Activated CD4-positive, CD25-positive, alpha-beta regulatory T cell (primary cell): ENCODE measurements at places on chromosomes 12 and 14.
A peak's percentile ranks its signal among the peaks of the same experiment; 100 is the strongest.

GRCh38 chr12:67484791-67485480 lies 163.6 kb upstream of the DYRK2 start:
- no peak for DNase-seq

DNA sequence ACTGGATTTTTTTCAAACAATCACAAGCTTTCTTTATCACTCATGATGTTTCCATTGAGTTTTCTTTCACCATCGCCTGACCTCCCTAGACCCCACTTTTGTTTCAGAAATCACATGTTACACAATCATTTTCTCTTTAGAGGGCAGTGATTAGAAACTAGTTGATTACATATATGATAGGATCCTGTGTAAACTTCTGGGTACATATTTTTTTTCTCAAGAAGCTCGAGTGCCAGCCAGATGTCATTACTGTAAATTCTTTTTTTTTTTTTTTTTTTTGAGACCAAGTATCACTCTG lies 62.4 kb upstream of the PSMA6 start:
- no peak for DNase-seq

DNA sequence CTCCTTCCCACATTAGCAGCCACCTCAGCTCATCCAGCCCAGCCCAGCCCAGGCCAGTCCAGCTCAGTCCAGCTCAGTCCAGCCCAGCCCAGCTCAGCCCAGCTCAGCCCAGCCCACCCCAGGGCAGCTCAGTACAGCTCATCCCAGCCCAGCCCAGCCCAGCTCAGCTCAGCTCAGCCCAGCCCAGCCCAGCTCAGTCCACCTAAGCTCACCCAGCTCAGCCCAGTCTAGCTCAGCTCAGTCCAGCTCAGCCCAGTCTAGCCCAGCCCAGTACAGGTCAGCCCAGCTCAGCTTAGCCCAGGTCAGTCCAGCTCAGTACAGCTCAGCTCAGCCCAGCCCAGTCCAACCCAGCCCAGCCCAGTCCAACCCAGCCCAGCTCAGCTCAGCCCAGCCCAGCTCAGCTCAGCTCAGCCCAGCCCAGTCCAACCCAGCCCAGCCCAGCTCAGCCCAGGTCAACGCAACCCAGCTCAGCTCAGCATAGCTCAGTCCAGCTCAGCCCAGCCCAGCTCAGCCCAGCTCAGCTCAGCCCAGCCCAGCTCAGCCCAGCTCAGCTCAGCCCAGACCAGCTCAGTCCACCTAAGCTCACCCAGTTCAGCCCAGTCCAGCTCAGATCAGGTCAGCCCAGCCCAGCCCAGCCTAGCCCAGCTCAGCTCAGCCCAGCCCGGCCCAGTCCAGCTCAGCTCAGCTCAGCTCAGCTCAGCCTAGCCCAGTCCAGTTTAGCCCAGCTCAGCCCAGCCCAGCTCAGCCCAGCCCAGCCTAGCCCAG lies 63.0 kb downstream of the TMEM121 start:
- no peak for DNase-seq

DNA sequence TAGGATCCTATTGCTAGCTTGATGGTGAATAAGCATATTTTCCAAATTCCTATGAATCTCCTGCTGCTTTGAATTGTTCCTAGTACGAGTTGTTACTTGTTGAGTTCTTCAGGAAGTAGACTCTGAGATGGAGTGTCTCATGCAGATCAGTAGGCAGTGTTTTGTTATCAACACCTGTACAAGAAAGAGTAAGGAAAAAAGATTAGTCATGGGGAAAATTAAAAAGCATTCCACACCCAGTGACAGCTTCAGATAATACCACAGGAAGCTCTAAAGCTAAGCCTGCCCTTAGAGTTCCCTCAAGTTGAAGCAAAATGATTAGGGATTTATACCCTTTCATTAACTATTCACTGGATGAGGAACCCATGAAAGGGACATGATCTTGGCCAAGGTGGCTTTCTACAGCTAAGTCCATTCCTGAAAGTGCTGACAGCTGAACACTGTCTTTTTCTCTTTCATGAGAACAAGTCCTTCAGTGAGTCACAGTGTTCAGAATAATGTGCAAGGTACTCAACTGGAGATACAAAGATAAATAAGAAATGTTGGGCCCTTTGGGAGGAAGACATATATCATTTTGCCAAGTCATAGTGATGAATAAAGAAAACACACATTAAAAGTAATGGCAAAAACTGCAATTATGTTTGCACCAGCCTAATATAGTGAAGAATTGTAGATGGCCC lies 49.1 kb downstream of the CCER1 start:
- DNase-seq = no peak

DNA sequence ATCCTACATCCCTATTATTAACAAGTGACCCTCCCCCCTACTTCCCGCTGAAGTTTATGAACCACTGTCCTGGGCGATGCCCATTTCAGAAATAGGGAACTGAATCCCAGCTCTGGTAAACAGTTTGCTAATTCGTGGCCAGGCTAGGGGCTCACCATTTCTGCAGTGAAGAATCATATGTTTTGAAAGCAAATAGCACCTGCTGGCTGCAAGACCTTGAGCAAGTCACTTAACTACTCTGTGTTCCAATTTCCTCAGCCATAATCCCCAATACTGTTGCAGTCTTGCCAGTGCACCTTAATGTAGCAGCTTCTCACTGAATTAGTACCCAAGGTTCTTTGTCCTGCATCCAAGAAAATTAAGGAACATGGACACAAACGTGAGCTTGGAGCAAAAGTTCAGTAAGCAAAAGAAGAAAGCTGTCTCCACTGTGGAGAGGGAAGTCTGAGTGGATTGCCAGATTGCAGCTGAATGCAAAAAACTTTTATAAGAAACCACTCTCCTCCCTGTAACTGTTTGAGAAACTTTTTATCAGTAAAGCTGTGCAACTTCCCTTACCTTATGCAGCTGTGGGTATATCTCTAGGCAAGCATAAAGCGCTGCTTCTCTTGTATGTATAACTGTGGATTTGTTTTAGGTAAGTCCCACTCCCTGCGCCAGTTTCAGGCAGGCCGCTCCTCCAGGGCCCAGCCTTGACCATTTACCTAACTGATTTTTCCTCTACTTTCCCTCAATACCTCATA lies 824 bp downstream of the OAS1 start:
- no peak for DNase-seq

GRCh38 chr12:96061864-96062453 lies 26.6 kb upstream of the LTA4H start:
- peak; percentile 29 for DNase-seq

GRCh38 chr12:88935856-88936255 lies 355.6 kb upstream of the KITLG start:
- no peak for DNase-seq

DNA sequence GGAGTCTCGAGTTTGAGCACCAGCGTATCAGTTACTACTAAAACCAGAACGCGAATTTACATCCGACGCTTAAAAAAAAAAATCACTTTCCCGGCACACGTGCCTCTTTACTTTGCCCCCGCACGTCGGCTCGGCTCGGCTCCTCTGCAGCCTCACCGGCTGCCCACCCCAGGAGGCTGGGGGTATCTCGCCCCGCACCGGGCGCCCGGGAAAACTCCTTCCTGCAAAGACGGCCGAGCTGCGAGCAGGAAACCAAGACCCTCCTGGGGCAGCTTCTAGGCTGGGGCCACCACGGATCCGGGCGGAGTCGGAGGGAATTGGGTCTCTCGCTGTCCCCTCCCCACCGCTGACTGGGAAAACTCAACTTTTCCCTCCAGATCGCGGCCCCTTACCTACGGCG lies 610 bp downstream of the VSIG10 start:
- no peak for DNase-seq

DNA sequence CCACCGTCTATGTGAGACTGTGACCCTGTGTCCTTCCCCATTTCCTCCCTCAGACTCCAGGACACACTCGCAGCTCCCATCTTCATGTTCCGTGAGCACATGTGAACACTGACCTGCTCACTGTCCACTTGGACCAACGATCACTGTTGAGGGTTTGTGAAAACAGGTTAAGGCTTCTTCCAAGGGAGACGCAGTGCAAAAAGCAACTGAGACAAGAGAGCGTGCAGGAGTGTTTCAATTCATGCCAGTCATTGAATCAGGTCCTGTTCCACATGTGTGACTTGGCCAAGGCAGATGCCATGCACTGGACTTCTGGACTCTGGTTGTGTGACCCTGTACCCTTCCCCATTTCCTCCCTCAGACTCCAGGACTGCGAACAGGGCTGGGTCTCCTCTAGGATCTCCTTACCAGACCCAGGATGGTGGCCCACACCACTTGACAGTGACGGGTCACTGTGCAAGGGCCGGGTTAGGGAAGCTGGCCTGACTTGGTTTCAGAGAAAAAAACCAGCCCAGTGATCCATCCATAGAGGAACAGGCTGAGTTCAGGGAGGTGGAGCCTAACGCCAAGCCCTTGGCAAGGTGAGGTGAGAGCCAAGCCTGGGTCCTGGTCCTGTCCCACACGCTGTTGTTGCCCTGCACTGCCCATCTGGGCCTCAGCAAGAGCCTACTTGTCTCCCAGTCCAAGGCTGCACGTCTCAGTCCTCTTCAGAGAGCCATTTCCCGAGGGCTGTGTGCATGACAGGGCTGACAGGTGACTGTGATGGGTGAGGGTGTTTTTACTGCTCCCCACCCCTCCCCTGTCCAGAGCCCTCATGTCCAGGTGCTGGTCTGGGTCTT lies 5.7 kb upstream of the KRT5 start:
- no peak for DNase-seq

GRCh38 chr12:120689397-120690082 lies 2.6 kb downstream of the MLEC start:
- no peak for DNase-seq

DNA sequence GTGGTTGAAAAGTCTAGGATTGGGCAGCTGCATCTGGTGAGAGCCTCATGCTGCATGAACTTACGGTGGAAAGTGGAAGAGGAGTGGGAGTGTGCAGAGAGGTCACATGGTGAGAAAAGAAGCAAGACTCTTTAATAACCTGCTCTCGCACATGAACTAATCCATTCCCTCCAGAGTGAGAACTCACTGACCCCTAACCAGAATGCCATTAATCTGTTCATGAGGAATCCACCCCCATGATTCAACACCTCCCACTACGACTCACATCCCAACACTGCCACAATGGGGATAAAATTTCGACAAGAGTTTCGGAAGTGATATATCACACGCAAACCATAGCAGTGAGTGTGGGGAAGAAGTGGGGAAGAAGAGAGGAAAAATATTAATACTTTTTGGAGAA lies 377.4 kb downstream of the NAV3 start:
- no peak for DNase-seq

- DNase-seq = peak; percentile 9
These were observed 43.8 kb downstream of the CCNK start for GRCh38 chr14:99524804-99525698.

- no peak for DNase-seq
These were observed 196.7 kb upstream of the PELI2 start for GRCh38 chr14:55921511-55921910.

DNA sequence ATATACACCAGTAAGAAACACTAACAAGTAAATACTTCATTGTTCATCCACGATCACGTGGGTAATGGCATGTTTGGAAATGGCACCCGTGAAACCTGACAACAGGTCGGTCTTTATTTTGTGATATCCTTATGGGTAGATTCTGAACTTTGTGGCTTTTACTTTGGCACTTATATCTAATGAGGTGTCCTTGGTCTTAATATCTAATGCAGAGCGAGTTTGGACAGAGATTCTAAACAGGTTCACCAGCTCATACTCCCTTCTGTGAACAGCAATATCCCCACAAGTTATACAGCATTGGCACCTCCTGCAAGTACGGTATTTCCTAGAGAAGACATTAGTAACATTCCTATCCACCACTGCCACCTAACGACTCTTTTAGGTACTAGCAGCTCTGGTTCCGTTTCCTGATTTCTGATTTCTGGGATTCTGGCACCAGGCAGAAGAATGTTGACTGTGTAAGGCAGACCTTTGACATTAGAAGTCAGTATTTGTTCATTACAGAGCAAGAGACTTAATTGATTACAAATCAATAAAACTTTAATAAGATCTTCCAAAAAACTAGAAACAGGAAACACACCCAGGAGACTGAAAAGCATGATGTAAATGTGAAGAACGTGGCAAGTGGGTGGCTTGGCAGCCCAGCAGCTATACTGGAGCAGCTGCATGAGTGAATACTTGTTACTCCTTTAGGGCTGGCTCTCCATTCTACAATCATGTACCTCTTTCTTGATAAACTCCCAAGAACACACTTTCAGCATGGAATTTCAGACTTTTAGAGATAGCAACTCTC lies 2.5 kb downstream of the ANG start:
- no peak for DNase-seq

- no peak for DNase-seq
These were observed 135.6 kb downstream of the SLC25A21 start for GRCh38 chr14:37036669-37037341.

GRCh38 chr12:80373666-80374065 lies 70.4 kb upstream of the PTPRQ start:
- DNase-seq = no peak

DNA sequence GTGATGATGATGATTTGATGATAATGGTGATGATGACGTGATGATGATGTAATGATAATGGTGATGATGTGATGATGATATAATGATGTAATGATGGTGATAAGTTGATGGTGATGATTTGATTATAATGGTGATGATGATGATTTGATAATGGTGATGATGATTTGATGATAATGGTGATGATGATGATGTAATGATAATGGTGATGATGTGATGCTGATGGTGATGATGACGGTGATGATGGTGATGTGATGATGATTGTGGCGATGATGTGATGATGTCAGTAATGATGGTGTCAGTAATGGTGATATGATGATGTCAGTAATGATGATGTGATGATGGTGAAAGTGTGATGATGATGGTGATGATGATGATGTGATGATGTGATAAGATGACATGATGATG lies 613.4 kb downstream of the AACS start:
- no peak for DNase-seq

GRCh38 chr14:79834868-79835267 lies 376.4 kb downstream of the DIO2 start:
- no peak for DNase-seq

- DNase-seq = no peak
These were observed 3.8 kb upstream of the HIF1A start for GRCh38 chr14:61691495-61691894.

GRCh38 chr14:98937712-98938505 lies 334.1 kb downstream of the BCL11B start:
- DNase-seq = no peak

DNA sequence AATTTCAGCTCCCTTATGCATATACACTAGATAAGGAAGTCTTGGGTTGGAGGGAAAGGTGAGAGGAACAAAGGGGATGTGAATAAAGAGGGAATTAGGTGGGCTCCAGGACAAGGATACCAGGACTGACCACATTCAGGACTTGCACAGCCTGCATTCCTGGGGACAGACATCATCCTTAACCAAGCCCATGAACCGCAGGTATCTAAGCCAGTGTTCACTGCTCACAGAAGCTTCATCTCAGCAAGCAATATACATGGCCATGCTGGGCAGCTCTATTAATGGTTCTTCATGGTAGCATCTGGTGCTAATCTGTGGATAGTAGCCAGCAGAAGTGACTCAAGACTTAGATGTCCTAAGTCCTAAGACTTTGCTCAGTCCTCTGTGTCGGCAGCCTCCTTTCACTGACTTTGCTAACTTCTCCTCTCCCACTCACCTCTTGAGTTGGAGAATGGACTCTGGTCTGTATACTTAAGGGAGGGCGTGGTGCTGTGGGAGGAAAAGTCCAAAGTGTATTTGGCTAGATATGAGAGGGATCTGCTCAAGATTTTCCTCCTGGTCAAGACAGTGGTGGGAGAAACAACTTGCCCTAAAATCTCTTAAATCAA lies 136.1 kb downstream of the ASCL1 start:
- no peak for DNase-seq
